ENCODE measurements at places on chromosomes 3 and 15.

GRCh38 chr3:17489139-17489538, 253.3 kb downstream of the TBC1D5 start:
- DNase-seq = no peak

GRCh38 chr15:36571301-36571700, 8.1 kb upstream of the CDIN1 start:
- no peak for DNase-seq

GRCh38 chr15:101479342-101479845, 10.1 kb downstream of the PCSK6 start:
- no peak for DNase-seq

DNA sequence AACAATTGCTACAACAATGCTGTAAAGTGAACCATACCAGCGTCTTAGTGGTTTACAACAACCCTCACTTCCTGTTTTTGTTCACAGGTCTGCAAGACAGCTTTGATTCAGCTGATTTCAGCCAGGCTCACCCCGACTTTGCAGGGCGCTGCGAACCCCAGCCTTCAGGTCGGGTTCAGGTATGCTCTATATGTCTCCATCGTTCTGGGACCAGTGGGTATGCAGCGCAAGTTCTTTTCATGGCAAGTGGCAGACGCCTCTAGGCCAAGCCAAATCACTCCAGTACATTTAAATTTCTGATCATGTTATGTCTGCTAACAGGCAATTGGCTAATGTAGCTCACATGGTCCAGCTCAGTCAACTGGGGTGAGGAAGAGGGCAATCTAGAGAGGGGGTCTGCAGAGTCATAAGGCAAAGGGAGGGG, 52.4 kb upstream of the RGMA start:
- no peak for DNase-seq

GRCh38 chr3:930866-931265, 162.0 kb upstream of the CNTN6 start:
- no peak for DNase-seq

- no peak for DNase-seq
Measured at GRCh38 chr3:14181253-14181652, 2.6 kb downstream of the LSM3 start.

GRCh38 chr3:42655331-42655888, 1.9 kb downstream of the ZBTB47 start:
- DNase-seq = peak; percentile 31

DNA sequence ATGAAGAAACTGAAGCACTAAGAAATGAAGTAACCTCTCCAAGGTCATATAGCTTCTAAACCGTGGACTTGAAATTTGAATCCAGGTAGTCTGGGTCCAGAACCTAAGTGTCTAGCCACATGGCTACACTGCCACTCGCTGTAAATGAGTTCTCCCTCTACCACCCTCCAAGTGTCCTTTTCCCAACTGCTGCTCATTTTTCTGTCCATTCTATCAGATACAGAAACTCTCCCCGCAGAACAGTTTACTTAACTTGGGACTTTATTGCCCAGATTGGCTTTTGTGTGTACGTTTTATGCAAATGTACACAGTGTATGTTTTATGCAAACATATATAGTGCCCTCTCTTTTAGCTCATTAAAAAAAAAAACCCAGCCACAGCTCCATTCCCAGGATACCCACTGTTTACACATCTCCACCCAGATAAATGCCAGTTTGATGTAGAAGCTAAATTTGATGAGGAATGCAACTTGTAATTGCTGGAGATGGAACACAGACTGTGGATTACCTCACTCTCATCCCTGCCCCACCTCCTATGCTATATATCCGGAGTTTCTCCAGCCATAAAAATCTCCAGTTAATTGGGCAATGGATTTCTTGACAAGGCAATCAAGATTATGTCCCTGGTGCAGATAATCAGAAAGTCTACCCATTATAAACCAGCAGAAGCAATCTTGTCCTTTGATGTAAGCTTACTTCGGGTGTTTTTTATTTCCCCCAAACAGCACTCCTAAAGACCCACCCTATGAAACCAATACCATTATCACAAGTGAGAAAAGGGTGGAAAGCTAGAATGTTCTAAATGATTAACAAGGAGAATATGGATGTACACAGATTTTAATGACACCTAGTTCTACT, 42.0 kb downstream of the THBS1 start:
- no peak for DNase-seq
